AG09319 (cell line): ENCODE measurements at places on chromosomes 2 and 18.

GRCh38 chr2:70926042-70926441 is 9.7 kb upstream of the ATP6V1B1 start:
- DNase-seq, result no peak

GRCh38 chr2:191247381-191248057 is 2.3 kb downstream of the MYO1B start:
- DNase-seq, result peak; percentile 81

- no peak for DNase-seq
Observed at GRCh38 chr18:50232419-50232818, 33.9 kb downstream of the CFAP53 start.

DNA sequence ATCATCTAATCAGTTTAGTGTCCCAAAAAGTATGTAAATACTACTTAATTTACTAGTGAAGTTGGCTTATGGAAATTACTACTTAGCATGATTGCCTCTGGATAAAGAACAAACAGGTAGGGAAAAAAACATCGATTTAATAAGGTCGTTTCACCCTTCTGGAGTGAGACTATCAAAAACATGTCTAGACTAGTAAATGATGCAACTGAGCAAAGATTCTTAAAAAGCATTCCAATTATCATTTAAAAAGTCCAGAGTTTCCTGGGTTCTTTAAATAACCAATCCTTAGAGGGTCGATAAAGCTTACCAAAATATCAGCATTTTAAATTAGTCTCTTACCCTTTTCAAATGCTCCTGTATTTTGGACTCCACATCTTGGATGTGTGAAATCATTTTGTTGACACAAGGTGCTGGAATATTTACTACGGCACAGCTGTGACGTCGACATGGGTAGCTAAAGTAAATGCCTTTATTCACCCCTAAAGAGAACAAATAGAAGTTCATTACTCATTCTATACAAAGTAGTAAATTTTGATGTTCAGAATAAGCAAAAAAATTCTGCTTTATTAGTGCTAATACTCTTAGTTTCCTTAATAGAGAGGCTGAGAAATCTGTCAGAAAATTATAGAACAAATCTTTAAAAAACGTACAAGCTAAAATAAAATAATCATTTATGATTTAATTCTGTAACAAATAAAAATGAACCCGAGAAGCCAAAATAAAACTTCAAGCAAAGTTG is 70.6 kb downstream of the CCDC178 start:
- no peak for DNase-seq

DNA sequence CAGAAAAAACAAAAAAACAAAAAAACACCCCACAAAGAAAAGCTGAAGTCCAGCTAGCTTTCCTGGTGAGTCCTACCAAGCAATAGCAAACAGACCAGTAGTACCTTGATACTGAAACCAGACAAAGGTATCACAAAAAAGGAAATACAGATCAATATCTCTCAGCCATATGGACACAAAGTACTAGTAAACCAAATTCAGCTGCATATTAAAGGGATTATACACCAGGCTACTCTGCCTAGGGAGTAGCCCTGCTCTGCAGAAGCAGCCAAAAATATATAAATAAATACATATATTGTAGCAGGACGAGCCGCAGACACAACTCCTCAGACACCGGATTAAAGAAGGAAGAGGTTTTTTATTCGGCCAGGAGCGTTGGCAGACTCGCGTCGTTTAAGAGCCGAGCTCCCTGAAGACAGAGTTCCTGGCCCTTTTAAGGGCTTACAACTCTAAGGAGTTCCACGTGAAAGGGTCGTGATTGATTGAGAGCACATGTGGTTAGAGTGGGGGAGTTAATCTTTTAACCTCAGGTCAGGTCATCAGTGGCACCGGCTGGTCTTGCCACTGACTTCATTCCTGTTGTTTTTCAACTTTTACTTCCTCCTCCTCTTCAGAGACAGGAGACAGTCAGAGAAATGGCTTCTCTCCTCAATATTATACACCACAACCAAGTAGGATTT is 38.4 kb upstream of the DTNB start:
- DNase-seq, result no peak

GRCh38 chr18:48832938-48833700 is 117.6 kb downstream of the SMAD7 start:
- no peak for DNase-seq

DNA sequence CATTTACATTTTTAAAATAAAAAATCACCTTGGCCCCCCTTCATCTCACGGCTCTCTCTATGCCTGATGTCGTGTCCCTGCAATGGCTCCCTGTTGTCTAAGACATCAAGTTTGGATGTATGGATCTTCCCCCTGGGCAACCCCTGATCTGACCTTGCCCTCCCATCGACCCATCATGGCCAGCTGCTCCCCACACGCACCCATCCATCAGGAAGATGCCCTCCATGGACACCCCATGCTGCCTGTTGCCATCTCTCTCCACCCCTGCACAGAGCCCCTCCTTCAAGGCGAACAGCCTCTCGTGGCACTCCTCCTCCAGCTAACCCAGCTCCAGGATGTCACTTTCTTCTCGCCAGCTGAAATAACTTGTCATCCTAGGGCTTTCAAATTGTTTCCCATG is 59.5 kb downstream of the DPYSL5 start:
- no peak for DNase-seq
